ENCODE measurements at places on chromosomes 1 and 21.
A peak's percentile ranks its signal among the peaks of the same experiment; 100 is the strongest.

- DNase-seq = no peak
These were observed 69.1 kb downstream of the HSF2BP start for GRCh38 chr21:43590194-43590593.

GRCh38 chr1:10437052-10437451, 6.8 kb downstream of the CENPS start:
- DNase-seq = no peak

DNA sequence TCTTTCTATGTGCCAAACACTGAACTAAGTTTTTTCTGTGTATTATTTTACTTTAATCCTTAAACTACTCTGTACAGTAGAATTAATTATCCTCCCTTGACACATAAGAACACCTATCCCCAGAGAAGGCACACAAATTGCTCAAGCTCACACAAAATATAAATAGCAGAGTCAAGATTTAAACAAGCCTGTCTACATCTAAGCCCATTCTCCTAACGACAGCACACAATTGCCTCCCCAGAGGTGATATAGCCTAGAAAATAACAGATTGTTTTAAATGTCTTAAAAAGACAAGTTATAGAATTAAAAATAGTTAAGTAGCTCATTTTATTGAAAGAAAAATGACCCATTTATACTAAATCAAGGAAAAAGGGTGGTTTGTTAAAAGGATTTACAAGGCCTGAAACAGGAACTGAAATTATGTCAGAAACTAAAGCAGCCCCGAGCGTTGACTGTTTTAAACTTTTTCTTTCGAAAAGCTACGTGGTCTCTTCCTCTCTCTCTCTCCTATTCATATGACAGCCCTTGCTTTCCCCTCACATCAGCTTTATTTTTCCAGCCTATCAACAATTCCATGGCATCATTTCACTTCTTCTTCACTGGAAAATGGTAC, 30.5 kb downstream of the TNFSF18 start:
- peak; percentile 26 for DNase-seq

DNA sequence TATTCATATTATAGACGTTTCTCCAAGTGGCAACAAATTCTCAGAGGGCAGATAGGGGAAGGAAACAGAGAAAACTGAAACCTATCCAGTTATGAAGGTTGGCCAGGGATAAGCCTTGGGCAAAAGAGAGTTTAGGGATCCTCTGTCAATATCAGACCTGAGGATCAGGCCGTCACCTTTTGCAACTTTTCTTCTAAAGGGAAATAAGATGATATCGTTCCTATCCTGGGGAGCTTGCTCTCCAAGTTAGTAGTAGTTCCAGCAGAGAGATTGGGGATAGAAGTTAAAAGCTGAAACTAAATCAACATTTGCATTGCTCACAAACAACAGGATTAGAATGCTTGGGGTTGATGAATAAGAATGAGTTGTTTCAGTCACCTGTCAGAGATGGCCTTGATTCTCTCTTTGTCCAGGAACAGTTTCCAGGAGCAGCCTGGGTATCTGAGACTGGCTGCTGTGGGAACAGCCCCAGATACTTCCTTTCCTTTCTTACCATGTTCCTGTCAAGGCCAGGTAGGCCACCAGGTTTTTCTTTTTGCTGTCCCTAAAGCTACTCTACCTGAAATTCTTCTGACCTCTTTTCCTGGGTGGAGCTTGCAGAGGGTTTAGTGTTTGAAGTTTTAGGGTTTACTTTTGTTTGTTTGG, 2.5 kb downstream of the RIIAD1 start:
- DNase-seq = no peak

- no peak for DNase-seq
These were observed 52.2 kb upstream of the L1TD1 start for GRCh38 chr1:62142496-62142895.

- DNase-seq = no peak
These were observed 164.2 kb upstream of the PTBP2 start for GRCh38 chr1:96557336-96557735.

DNA sequence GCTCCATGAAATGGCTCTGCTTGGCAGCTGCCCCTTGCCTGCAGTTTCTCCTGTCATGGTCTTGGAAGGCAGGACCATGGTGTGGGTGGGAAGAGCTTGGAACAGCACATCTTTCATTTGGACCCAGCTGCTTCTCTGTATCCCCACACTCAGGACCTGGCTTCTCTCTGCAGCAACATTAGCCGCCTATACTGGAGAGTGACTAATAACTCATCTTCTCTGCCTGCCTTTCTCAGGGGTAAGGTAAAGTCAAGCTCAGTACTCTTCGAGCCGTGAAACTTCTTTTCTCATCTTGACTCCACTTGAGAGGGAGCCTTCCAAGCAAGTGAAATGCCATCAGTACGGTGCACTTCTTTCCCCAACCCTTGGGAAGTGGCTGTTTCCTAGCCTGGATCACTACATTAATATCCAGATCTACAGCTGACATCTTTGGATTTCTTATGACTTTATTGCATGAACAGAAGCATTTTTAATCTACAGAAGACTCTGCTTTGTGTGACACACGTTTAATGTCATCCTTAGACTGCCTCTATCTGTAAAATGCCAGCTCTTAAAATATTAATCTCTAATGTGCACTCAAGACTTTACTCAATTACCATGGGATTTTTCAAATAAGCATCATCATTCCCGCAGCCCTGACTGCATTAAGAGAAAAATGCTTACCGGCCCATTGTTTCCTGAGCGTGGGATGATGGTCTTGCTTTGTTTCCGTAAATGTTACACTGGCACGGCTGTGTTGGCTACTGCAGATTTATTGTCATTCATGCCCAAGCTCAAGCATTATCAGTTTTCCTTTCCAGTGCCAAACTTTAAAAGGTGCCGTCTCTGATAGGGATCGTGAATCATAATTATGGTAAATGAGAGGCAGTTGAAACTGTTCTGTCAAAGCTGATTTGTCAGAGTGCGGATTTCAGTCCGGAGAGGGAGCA, 242.9 kb downstream of the HHAT start:
- no peak for DNase-seq

DNA sequence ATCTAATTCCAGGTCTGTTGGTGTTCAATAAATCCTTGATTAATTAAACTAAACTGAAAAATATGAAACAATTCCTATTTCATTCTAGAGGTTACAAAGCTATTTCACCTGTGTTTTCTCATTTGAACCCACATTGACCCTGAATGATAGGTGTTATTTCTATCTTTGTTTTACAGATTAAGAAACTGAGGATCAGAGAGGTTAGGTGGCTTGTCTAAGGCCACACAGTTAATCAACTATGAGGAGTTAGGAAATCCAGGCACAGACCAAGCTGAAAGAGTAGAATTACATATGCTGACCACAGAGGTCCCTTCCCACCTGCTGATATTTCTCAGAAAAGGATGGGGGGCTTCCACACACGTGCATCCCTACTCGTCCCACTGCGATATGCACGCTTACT, 487 bp downstream of the PIGR start:
- no peak for DNase-seq

GRCh38 chr1:221880182-221880581, 138.3 kb upstream of the DUSP10 start:
- DNase-seq = no peak

GRCh38 chr1:161872506-161872905, 106.4 kb downstream of the ATF6 start:
- no peak for DNase-seq

Data from GM18507 (cell line).